Hepatocyte (in vitro differentiated cells): ENCODE measurements at places on chromosomes 1 and 21.

- DNase-seq = no peak
- no peaks in the 10 kb centered on the region for H3K4me1 ChIP-seq
- no peaks in the 10 kb centered on the region for H3K27me3 ChIP-seq
- H3K4me3 ChIP-seq = no peak overlapping the region
- no peaks in the 10 kb centered on the region for H3K36me3 ChIP-seq
- H3K27ac ChIP-seq = no peak overlapping the region
These were observed 7.7 kb downstream of the AIM2 start for GRCh38 chr1:159068886-159069285.

- DNase-seq = no peak
- H3K4me1 ChIP-seq = peaks cover 20% of the 10 kb centered on the region
- H3K36me3 ChIP-seq = no peaks in the 10 kb centered on the region
- peak overlapping the region; percentile 85 for H3K27ac ChIP-seq
- no peaks in the 10 kb centered on the region for H3K27me3 ChIP-seq
- H3K4me3 ChIP-seq = no peak overlapping the region
These were observed 45.7 kb downstream of the LRRC8D start for GRCh38 chr1:89866568-89866967.

- peak overlapping the region; percentile 97 for H3K27ac ChIP-seq
- no peaks in the 10 kb centered on the region for H3K36me3 ChIP-seq
- peaks cover 20% of the 10 kb centered on the region for H3K4me1 ChIP-seq
- DNase-seq = no peak
- H3K27me3 ChIP-seq = no peaks in the 10 kb centered on the region
These were observed 430 bp upstream of the ACBD3 start for GRCh38 chr1:226187019-226187322.

GRCh38 chr1:201421041-201421440 is 489 bp downstream of the TNNI1 start:
- H3K4me3 ChIP-seq = no peak overlapping the region
- H3K27ac ChIP-seq = no peak overlapping the region

DNA sequence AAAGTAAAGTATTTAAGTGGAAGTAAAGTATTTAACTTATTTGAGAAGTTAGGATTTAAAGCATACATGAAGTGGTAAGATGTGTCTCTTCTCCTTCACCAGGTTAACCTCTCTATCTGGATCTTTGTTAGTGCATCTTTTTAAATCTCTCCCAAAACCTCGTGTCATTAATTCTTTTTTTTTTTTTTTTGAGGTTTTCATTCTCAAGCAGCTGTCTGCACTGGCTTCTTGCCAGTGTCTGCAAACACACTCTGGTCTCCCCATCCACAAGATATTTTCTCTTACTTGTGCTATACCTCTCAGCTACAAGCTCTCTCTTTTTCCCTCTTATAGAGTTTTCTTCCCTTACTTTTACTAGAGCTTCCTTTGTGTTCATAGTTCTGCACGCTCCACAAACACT is 49.0 kb downstream of the CLDN17 start:
- no peaks in the 10 kb centered on the region for H3K27me3 ChIP-seq
- H3K4me3 ChIP-seq = no peak overlapping the region
- H3K36me3 ChIP-seq = no peaks in the 10 kb centered on the region
- DNase-seq = no peak
- no peak overlapping the region for H3K27ac ChIP-seq

DNA sequence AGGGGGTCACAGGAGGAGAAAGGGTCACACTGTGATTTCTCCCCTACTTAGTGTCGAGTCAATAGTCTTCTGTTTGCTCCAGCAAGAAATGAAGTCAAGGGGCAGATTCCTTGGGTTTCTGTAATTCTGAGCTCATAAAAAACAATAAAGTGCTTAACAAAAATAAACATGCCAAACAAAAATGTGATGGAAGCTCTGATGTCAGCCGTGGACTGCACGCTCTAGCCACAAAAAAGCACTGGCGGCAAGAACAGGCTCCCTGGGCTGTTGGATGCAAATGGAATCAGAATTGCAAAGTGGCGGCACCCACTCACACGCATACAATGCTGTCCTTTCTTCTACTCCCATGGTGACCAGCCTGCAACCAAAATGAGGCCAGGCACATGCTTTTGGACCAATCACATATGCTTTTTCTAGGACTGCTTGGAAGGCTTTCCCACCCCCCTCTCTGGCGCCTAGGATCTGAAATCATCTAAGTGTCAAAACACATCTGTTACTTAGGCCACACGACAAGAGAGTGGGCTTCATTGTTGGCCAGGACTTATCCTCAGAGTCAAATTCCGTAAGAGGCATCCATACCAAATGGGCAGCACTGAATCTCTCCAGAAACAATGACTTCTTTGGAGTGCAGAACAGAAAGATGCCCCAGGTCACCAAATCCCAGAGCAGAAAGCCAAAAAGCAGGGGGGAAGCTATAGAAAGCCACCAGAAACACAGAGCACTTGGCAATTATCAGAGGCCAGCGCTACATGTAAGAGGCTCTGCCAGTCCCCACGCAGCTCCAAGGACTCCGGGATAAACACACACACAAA is 9.2 kb downstream of the C1orf198 start:
- H3K36me3 ChIP-seq = no peaks in the 10 kb centered on the region
- peaks cover 29% of the 10 kb centered on the region for H3K4me1 ChIP-seq
- no peak for DNase-seq
- no peaks in the 10 kb centered on the region for H3K27me3 ChIP-seq
- H3K27ac ChIP-seq = peak overlapping the region; percentile 50
- no peak overlapping the region for H3K4me3 ChIP-seq
